ENCODE measurements at places on chromosomes 6 and 20.

DNA sequence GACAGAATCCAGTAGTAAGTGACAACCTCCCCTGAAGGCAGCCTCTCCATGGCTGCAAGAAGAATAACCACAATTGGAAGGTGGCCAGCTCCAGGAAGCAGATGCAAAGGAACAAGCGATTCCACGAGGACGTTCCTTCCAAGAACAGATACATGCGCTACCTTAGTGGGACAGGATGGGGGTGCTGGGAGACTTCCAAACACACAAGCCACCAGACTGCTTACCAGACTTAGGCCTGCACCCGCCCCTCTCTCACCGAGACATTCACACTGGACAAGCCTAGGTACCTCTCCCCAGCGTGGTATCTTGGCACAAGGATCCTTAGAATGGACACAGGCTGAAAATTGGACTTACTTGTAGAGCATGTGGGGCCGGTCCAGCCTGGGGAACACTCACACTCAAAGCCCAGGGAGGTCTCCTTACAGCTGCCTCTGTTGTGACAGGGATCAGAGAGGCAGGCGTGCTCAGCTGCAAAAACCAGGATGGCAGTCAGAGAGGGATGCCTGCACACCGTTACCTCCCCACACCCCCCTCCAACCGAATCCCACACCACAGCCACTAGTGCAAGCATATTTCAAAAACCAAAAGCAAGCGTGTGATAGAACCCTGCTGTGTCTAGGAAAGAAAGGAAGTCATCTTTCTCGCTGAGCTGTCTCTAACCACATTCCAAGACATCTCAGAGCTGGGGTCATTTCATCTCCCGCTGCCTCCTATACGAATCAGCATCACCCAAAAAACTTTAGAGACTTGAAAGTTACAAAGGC, 22.4 kb downstream of the JAG1 start:
- no peak for DNase-seq

- no peak for DNase-seq
These were observed 70.3 kb downstream of the HIVEP2 start for GRCh38 chr6:142874676-142875075.

DNA sequence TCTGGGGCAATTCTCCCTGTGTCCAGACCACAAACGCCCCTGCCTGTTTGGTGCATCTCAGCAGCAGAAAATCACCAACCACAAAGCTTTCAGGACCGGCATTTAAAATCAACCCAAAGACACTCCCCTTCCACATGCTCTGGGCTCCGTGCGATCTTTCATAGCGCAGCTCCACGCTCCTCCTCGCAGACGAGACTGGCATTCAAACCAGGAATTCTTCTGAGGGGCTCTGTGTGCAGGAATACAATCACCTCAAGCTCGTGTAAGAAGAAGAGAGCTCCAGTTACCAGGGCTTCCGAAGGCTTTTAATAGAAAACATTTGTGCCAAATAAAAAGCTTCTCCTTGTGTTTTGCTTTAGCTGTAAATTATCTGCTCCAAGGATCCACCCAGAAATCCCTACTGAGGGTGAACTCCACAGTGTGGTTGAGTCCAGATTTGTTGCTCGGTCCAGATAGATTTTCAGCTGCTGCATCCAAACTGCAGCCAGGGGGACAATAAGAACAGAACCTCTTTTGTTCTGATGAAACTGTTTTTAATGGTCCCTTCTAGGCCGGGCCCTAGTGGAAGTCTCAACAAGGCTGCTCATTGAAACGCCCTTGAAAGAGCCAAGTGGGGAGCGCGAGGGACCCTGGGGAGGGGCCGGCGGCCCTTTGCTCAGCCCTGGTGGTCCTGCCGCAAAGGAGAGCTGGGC, 16.4 kb upstream of the BMP7 start:
- DNase-seq = peak; percentile 33

DNA sequence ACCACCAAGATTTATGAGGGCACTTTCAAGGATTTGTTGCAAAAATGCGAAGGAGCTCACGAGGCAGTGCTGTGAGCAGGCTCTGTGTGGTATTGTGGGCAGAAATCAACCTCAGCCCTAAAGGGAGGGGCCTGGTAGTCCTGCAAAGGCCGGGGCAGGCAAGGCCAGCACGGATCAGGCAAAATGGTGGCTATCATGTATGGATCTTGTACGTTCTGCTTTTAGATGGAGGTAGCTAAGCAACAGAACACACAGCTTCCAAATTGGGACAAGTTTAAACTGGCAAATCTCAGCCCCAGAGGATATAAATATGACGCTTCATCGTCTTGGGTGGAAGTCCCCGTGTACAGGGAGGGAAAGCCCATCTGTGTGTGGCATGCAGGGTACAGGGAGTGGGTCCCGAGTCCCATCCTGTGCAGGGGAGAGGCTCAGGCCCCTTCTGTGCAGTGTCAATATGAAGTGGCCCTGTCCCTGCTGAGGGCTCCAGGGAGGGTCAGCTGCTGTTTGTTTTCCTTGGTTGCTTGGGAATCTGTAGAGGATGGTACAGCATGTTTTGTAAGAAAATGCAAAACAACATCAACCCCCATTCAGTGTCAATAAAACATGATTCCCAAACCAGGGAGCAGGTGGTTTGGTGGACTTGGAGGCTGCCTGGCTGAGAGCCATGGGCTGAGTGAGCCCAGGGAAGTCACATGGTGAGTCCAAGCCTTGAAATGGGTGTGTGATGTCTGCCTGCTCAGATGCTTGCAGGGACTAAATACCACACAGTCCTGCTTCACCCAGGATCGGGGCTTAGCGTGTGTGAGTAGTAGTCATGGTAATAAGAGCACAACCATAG, 113.0 kb downstream of the SYCP2 start:
- peak; percentile 54 for DNase-seq

- DNase-seq = peak; percentile 12
These were observed 562 bp downstream of the TRIM39 start for GRCh38 chr6:30327232-30327746.

DNA sequence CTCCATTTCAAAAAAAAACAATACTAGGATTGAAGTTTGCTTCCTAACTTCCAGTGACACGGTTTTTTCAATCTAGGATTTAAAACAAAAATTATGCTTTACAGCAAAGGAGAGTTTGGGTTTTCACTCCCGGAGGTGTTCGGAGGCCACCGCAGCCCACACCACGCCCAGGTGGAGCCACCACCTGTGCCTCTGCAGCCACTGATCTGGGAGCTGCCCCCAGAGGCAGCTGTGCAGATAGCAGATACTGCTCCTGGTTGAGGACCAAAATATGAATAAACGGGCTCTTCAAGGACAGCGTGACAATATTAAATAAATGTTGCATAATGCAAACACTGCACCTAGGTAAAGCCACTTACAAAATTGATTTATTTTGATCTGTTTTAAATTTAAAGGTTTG, 30.2 kb downstream of the DLL1 start:
- DNase-seq = no peak

GRCh38 chr20:58022711-58023110, 205.7 kb downstream of the ANKRD60 start:
- no peak for DNase-seq

- peak; percentile 84 for DNase-seq
These were observed 48.0 kb downstream of the SYTL3 start for GRCh38 chr6:158697811-158698210.

DNA sequence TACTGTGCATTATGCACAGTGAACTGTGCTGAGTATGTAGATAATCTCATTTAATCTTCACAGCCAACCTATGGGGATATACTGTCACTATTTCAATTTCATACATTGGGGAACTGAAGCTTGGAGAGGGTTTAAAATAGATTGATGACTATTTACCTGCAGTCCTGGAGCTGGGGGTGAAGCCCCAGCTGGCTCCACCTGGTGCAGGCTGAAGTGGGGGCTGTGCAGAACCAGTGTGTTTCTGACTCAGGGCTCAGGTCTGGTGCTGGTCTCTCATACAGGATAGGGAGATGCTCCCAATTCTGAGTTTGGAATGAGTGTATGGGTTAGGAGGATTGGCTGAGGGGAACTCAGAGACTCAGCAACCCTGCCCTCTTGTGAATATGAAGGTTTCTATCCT, 176.1 kb upstream of the CEP162 start:
- no peak for DNase-seq

DNA sequence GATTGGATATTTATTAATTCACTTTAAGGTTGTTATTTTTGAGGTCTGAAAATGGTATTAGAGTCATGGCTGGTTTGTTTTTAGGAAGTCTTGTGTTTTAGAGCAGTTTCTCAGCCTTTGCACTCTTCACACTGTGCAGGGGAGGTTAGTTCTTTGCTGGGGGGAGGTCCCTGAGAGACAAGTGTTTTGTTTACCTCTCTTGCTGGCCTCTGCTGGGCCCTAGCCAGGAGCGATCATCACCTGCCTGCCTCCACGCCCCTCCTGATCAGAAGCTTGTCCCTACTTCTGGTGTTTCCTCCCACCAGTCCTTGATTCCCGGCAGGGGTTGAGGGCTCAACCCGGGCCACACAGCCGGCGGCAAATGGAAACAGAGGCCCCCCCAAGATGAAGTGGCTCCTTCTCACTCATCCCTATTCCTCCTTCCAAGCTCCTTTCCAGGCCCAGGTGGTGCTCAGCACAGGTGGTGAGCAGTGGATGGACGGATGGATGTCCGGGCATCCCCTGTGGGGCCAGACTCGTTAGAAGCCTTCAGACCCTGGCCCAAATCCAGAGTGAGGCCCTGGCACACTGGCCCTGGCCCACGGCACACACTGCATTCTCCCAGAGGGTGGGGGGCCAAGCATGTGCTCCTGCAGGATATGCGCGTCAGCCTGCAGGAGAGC, 51.3 kb downstream of the GRM4 start:
- no peak for DNase-seq

DNA sequence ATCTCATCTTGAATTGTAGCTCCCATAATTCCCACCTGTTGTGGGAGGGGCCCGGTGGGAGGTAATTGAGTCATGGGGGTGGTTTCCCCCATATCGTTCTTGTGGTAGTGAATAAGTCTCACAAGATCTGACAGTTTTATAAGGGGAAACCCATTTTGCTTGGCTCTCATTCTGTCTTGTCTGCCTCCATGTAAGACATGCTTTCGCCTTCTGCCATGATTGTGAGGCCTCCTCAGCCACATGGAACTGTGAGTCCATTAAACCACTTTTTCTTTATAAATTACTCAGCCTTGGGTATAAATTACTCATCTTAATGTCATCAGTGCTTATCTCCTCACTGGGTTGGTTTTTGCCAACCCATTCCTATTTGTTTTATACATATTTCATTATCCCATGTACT, 142.0 kb upstream of the GMDS start:
- DNase-seq = no peak

GRCh38 chr6:69958978-69959377, 92.6 kb downstream of the COL19A1 start:
- DNase-seq = no peak

DNA sequence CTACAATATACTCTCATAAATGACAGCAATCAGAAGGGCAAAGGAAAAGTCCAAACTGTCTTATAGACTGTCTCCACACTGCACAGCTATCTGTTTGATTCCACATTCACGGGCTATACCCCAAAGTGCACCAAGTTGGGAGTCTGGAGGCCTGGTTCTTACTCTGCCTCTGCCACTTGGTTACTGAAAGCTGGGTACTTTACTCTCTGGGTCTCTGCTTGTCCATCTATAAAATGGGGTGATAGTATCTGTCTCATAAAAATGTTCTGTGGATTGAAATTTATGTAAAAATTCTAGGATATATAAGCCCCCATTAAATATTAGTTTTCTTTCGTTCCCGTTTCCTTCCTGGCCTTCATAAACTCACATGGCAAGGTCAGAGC, 86.5 kb downstream of the CD164 start:
- no peak for DNase-seq

DNA sequence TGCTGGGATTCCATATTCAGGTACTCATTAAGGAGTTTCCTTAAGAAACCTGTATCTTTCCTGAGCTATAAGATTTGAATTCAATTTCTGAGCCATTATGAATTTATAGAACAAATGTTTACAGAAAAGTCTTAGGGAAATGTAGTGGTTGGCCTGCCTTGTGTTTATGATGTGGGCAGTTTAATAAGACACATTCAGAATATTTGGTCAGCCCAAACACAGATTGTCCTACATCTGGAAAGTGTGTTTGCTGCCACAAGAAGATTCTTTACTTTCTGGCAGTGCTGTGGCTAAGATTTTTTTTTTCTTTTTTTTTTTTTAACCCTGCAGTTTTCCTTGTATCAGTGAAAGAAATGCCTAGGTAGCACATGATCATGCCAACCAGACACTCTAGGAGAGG, 15.2 kb downstream of the TBX18 start:
- DNase-seq = no peak

DNA sequence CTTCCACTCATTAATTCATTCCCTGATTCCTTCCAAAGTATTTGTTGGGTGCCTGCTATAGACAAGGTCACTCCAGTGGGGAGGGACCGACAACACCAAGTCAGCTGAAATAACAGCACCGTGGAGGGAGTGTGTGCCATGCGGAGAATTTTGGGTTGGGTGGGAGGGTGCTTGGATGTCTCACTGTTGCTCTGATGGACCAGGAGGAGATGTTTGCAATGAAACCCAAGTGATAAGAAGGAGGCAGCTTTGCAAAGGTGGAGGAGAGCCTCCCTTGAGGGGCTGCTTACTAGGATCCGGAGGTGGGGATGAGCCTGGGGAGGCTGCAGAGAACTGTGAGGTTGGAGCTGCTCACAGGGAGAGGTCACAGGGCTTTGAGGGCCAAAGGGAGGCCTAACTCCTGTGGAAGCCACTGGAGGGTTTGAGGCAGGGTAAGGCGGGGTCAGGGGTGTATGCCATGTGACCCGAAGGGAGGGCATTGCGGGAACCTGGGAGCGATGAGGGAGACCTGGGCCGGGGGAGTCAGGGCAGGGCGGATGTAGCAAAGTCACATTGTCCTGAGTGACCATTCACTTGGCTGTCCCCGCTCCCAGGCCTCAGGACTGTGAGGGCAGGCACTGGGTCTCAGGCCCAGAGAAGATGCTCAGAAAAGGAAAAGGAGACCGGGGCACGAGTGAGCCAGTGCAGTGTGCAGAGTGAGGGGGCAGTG, 124.5 kb downstream of the PHACTR3 start:
- DNase-seq = no peak

DNA sequence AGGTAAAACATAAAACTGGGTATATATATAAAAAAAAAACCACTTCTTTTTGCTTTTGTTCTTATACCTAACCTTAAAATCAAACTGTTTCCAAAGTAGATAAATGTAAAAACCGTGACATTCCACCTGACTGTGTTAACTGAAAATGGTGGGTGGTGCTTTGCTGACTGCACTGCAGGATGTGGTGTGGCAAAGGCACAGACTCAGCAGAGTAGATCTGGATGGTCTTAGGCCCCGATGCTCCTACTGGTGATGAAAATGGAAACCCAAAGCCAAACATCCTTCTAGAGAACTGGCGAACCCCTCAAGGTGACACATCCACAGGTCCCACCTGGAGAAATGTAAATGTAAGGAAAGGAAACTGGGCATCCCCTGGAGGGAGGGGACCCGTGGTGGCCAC, 8.9 kb downstream of the TGIF2 start:
- no peak for DNase-seq

- peak; percentile 51 for DNase-seq
These were observed at the start of gene HLA-DOA for GRCh38 chr6:33008944-33009861. Gene HLA-DOA, minus strand, starts transcription at chr6:33009591.

Measured in AG20443 (cell line).